SJSA1 (cell line): ENCODE measurements at places on chromosomes 11 and 22. TPM values are rescaled to one million over a fixed set of nuclear protein-coding genes. Genes with fewer than 3 reads are reported as not detected.
A peak's percentile ranks its signal among the peaks of the same experiment; 100 is the strongest.

- H3K27ac ChIP-seq: no peak overlapping the region; the same call in 1 of the 2 replicates
- no peak overlapping the region for H3K4me3 ChIP-seq
- peaks cover 54% of the 10 kb centered on the region for H3K36me3 ChIP-seq
These were observed 56.3 kb upstream of the YPEL1 start for GRCh38 chr22:21791635-21792625.

GRCh38 chr11:126185259-126186024, 26.0 kb downstream of the RPUSD4 start:
- H3K4me1 ChIP-seq: no peaks in the 10 kb centered on the region
- H3K4me3 ChIP-seq: no peak overlapping the region
- H3K27me3 ChIP-seq: no peaks in the 10 kb centered on the region
- H3K36me3 ChIP-seq: no peaks in the 10 kb centered on the region
- DNase-seq: no peak

- no peaks in the 10 kb centered on the region for H3K27me3 ChIP-seq
- no peak overlapping the region for H3K4me3 ChIP-seq
- H3K36me3 ChIP-seq: no peaks in the 10 kb centered on the region
- no peaks in the 10 kb centered on the region for H3K4me1 ChIP-seq
- H3K27ac ChIP-seq: no peak overlapping the region
These were observed 441.2 kb upstream of the ANO3 start for GRCh38 chr11:25890626-25891260.

GRCh38 chr11:61362542-61362875, 335 bp downstream of the TMEM138 start:
- peak overlapping the region; percentile 95 for H3K27ac ChIP-seq
- H3K4me1 ChIP-seq: peaks cover 40% of the 10 kb centered on the region
- H3K36me3 ChIP-seq: peaks cover 51% of the 10 kb centered on the region

DNA sequence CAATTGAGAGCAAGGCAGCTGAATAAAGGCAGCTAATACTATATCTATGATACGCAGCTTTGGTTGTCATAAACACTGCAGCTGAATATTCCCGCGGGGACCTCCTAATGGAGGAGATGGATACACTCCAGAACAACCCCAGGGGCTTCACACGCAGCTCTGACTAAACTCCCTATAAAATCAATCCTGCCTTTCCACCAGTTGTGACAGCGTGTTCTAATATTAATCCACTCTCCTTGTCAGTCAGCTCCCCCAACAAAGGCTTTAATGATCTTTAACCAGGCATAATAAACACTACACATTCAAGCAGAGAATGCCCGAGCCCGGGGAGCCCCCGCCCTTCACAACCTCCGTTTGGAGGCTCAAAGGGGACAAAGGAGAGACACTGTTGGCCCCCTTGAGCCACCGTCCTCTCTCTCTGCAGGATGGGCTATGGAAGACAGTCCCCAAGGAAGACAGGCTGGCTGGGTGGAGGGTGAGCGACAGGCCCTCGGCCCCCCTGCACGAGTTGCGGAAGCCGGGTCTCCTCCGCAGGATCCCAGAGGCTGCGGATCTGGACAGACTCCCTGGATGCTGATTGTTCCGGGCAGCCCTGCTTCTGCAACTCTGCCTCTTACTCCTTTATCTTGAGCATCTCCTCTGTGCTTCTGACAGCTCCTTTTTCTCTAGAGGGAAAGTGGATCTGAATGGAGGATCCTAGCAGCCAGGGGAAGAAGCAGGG, 565.2 kb downstream of the BUD13 start:
- H3K27ac ChIP-seq: no peak overlapping the region
- no peaks in the 10 kb centered on the region for H3K36me3 ChIP-seq
- no peaks in the 10 kb centered on the region for H3K27me3 ChIP-seq
- H3K4me3 ChIP-seq: no peak overlapping the region

GRCh38 chr11:32893093-32893342, 407 bp downstream of the QSER1 start:
- H3K27ac ChIP-seq: peak overlapping the region; percentile 74
- no peaks in the 10 kb centered on the region for H3K27me3 ChIP-seq
- peak overlapping the region; percentile 74 for H3K4me3 ChIP-seq

GRCh38 chr11:60307507-60308195, 19.4 kb upstream of the MS4A6E start:
- H3K4me1 ChIP-seq: peaks cover 52% of the 10 kb centered on the region
- DNase-seq: no peak
- H3K36me3 ChIP-seq: no peaks in the 10 kb centered on the region
- H3K27me3 ChIP-seq: no peaks in the 10 kb centered on the region
- no peak overlapping the region for H3K4me3 ChIP-seq

GRCh38 chr11:126790550-126791081, 210.0 kb downstream of the KIRREL3 start:
- H3K4me1 ChIP-seq: peaks cover 20% of the 10 kb centered on the region
- no peak overlapping the region for H3K4me3 ChIP-seq

GRCh38 chr11:16195651-16196050, 160.7 kb downstream of the SOX6 start:
- H3K4me1 ChIP-seq: peaks cover 28% of the 10 kb centered on the region
- H3K27ac ChIP-seq: peak overlapping the region; percentile 23
- H3K4me3 ChIP-seq: no peak overlapping the region
- DNase-seq: peak; percentile 60

GRCh38 chr22:19407649-19408606, 23.6 kb downstream of the HIRA start:
- peaks cover 4% of the 10 kb centered on the region; the same call in 1 of the 2 replicates for H3K4me1 ChIP-seq
- peaks cover 54% of the 10 kb centered on the region for H3K36me3 ChIP-seq
- DNase-seq: no peak
- H3K4me3 ChIP-seq: no peak overlapping the region

MRGPRX2 gene
- total RNA-seq: not detected in 2 replicates

GLYAT gene
- not detected in 2 replicates for total RNA-seq
